ENCODE measurements at places on chromosomes 6 and 20. TPM values are rescaled to one million over a fixed set of nuclear protein-coding genes. Genes with fewer than 3 reads are reported as not detected.
A peak's percentile ranks its signal among the peaks of the same experiment; 100 is the strongest.

GRCh38 chr6:167800549-167800948, 26.2 kb upstream of the AFDN start:
- H3K4me3 ChIP-seq: no peak overlapping the region
- no peaks in the 10 kb centered on the region for H3K36me3 ChIP-seq
- H3K4me1 ChIP-seq: no peaks in the 10 kb centered on the region
- H3K27ac ChIP-seq: no peak overlapping the region
- DNase-seq: no peak
- no peaks in the 10 kb centered on the region for H3K27me3 ChIP-seq

GRCh38 chr6:57173056-57173885, 1.1 kb downstream of the BAG2 start:
- no peaks in the 10 kb centered on the region for H3K4me1 ChIP-seq
- H3K4me3 ChIP-seq: peak overlapping the region; percentile 94
- peak; percentile 34 for DNase-seq
- H3K27ac ChIP-seq: peak overlapping the region; percentile 28
- no peaks in the 10 kb centered on the region for H3K27me3 ChIP-seq
- H3K36me3 ChIP-seq: no peaks in the 10 kb centered on the region

DNA sequence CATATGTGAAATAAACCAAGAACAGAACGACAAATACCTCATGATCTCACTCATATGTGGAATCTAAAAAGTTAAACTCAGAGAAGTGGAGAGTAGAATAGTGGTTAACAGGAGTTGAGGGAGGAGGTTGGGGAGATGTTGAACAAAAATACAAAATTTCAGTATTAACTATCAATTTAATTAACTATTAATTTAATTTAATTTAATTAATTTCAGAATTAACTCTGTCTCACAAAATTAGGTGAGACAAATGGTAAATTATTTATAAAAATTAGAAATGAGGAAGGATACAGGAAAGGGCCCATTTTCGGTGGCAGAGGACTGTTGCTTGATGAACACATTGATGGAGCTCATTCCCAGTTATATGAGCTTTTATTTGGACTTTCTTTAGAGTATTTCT, 166.0 kb upstream of the FAM83B start:
- no peak for DNase-seq
- H3K36me3 ChIP-seq: no peaks in the 10 kb centered on the region
- no peaks in the 10 kb centered on the region for H3K27me3 ChIP-seq
- H3K27ac ChIP-seq: no peak overlapping the region
- H3K4me1 ChIP-seq: no peaks in the 10 kb centered on the region

- no peaks in the 10 kb centered on the region for H3K4me1 ChIP-seq
- H3K36me3 ChIP-seq: no peaks in the 10 kb centered on the region
- DNase-seq: peak; percentile 65
- no peak overlapping the region for H3K4me3 ChIP-seq
- no peak overlapping the region for H3K27ac ChIP-seq
These were observed 10.7 kb upstream of the ULBP3 start for GRCh38 chr6:150079604-150080003.

DNA sequence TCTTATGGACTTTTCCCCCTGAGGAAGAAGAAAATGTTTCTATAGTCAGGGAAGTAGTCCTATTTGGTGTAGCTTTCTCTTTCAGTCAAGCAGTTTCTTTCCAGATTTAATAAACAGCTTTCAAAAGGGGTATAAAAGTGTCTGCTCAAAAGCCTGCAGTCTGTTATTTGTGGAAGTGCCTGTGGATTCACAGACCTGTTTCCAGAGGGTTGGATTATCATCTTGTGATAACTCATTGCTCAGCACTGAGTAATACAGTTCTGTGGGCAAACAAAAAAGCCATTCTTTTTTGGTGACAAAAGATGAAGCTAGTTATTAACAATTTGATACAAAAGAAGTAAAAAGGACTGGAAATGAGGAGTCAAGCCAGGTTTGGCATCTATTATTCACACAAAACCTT, 358.2 kb upstream of the ID4 start:
- no peaks in the 10 kb centered on the region for H3K27me3 ChIP-seq
- no peak overlapping the region for H3K27ac ChIP-seq
- no peak overlapping the region for H3K4me3 ChIP-seq
- no peaks in the 10 kb centered on the region for H3K4me1 ChIP-seq
- no peak for DNase-seq

DNA sequence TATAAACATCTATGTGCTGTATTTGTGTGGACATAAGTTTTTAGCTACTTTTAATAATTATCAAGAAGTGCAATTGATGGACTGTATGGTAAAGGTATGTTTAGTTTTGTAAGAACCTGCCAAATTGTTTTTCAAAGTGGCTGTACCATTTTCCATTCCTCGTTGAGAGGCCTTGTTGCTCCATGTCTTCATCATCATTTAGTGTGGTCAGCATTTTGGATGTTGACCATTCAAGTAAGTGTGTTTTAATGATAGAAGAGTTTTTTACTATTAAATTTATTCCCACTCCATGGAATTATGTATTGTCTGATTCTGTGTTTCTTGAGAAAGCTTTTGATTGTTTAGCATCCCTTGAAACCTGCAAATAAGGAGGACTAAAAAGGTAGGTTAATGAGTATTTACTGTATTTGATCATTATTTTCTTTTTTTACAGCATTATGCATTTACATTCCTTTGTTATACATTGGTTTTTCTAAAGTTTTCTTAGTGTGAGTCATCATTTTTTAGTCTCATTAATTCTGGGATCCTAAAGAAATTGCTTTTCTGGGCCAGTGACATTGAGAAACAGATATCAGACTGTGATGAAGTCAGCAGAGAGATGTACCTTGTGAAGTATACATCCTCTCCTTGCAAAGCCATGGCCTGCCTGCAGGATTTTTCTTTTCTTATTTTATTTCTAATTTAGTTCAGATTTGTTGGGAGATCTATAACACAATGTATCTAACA, 312.8 kb upstream of the PTCHD4 start:
- no peaks in the 10 kb centered on the region for H3K27me3 ChIP-seq
- no peak overlapping the region for H3K27ac ChIP-seq
- DNase-seq: no peak
- no peak overlapping the region for H3K4me3 ChIP-seq
- no peaks in the 10 kb centered on the region for H3K4me1 ChIP-seq
- peaks cover 8% of the 10 kb centered on the region for H3K36me3 ChIP-seq

GRCh38 chr6:131678442-131678841, 22.8 kb downstream of the OR2A4 start:
- H3K4me1 ChIP-seq: no peaks in the 10 kb centered on the region
- no peak overlapping the region for H3K27ac ChIP-seq
- no peaks in the 10 kb centered on the region for H3K36me3 ChIP-seq
- DNase-seq: no peak

GRCh38 chr6:159525445-159526025, 167.5 kb downstream of the SOD2 start:
- no peaks in the 10 kb centered on the region for H3K27me3 ChIP-seq
- H3K27ac ChIP-seq: no peak overlapping the region
- no peak overlapping the region for H3K4me3 ChIP-seq
- H3K4me1 ChIP-seq: no peaks in the 10 kb centered on the region
- no peak for DNase-seq

- peaks cover 6% of the 10 kb centered on the region for H3K4me1 ChIP-seq
- no peaks in the 10 kb centered on the region for H3K27me3 ChIP-seq
- H3K36me3 ChIP-seq: peaks cover 14% of the 10 kb centered on the region
- no peak overlapping the region for H3K27ac ChIP-seq
- no peak overlapping the region for H3K4me3 ChIP-seq
These were observed 91.0 kb upstream of the ESR1 start for GRCh38 chr6:151716526-151716932.

- H3K4me1 ChIP-seq: peaks cover 4% of the 10 kb centered on the region
- DNase-seq: no peak
- no peaks in the 10 kb centered on the region for H3K27me3 ChIP-seq
- H3K4me3 ChIP-seq: peak overlapping the region; percentile 53
These were observed 183.2 kb downstream of the CARMIL1 start for GRCh38 chr6:25462235-25462897.

DNA sequence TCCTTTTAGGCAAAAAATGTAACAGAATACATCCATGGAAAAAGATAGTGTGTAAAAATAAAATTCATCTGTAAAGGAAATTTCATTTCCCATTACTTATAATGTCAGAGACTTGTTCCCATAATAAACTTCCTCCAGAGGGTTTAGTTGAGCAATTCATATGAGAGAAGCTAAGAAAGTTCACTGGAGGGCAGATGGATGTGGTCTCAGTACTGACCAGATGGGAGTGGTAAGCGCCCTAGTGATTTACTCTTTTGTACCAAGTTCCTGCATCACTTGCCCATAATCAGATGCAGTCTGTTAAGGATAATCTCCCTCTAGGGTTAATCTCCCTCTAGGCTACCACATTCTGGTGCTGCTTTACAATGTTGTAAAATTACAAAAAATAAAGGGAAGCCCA, 61.7 kb downstream of the ESF1 start:
- DNase-seq: no peak
- peaks cover 12% of the 10 kb centered on the region for H3K36me3 ChIP-seq
- no peak overlapping the region for H3K27ac ChIP-seq
- no peaks in the 10 kb centered on the region for H3K27me3 ChIP-seq

- H3K36me3 ChIP-seq: no peaks in the 10 kb centered on the region
- H3K27me3 ChIP-seq: no peaks in the 10 kb centered on the region
- no peak overlapping the region for H3K4me3 ChIP-seq
- H3K27ac ChIP-seq: no peak overlapping the region
These were observed 48.7 kb downstream of the NCOA7 start for GRCh38 chr6:125839471-125839870.

- DNase-seq: no peak
- H3K4me1 ChIP-seq: no peaks in the 10 kb centered on the region
- no peak overlapping the region for H3K4me3 ChIP-seq
- H3K36me3 ChIP-seq: peaks cover 17% of the 10 kb centered on the region
These were observed 220.2 kb downstream of the UST start for GRCh38 chr6:148967011-148967520.

DNA sequence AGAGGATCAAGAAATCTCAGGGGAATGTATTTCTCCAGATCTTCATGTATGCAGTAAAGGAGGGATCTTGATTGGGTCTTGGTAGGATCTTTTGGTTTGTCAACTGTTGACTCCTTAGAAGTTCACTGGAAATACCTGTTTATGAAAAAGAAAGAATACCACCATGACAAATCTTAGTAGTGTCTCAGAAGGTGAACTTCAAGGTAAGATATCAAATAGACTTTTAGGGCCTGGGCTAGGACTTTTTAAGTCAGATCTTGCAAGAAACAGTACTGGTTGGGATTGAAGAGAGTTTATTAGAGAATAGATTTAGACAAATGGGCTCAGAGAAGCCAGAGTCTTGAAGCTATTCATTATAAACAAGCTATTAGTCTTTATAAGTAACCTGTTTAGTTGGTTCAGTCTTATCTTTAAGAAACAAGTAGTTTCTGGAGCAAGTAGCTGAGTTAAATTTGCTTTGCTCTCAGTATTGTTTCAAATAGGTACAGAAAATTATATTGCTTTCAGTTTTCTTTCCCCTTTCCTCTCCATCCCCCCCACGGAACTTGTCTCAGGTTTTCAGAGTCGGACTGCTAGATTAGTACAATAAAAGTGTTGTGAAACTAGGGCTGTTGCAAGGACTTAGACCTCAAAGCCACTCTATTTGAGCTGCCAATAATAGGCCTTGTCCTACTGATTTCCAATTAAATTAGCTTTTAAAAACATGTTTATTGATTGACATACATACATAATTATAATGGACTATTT, 529.1 kb upstream of the CITED2 start:
- H3K27me3 ChIP-seq: no peaks in the 10 kb centered on the region
- DNase-seq: no peak
- H3K27ac ChIP-seq: no peak overlapping the region
- H3K36me3 ChIP-seq: peaks cover 13% of the 10 kb centered on the region

GRCh38 chr20:34880215-34880850, 3.9 kb downstream of the ACSS2 start:
- peaks cover 3% of the 10 kb centered on the region for H3K36me3 ChIP-seq
- peaks cover 2% of the 10 kb centered on the region for H3K4me1 ChIP-seq
- no peak overlapping the region for H3K27ac ChIP-seq
- H3K27me3 ChIP-seq: no peaks in the 10 kb centered on the region
- no peak for DNase-seq

DNA sequence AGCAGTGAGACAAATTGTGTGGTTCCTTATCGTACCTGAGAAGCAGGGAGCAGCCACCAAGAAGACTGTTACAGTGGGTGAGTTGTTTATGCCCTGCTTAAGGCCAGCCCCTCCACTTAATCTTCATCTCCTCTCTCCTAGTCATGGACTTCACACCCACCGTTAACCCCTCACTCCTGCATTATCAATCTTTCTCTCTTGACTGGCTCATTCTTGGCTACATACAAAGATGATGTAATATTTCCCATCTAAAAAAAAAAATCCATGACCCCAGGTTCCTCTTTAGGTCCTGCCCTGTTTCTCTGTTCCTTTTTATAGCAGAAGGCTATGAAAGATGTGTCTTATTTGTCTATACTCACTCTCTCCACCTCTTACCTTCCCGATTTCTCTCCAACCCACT, 72.4 kb downstream of the SHLD1 start:
- H3K4me3 ChIP-seq: peak overlapping the region; percentile 2
- no peaks in the 10 kb centered on the region for H3K36me3 ChIP-seq
- H3K27me3 ChIP-seq: no peaks in the 10 kb centered on the region
- DNase-seq: no peak

DNA sequence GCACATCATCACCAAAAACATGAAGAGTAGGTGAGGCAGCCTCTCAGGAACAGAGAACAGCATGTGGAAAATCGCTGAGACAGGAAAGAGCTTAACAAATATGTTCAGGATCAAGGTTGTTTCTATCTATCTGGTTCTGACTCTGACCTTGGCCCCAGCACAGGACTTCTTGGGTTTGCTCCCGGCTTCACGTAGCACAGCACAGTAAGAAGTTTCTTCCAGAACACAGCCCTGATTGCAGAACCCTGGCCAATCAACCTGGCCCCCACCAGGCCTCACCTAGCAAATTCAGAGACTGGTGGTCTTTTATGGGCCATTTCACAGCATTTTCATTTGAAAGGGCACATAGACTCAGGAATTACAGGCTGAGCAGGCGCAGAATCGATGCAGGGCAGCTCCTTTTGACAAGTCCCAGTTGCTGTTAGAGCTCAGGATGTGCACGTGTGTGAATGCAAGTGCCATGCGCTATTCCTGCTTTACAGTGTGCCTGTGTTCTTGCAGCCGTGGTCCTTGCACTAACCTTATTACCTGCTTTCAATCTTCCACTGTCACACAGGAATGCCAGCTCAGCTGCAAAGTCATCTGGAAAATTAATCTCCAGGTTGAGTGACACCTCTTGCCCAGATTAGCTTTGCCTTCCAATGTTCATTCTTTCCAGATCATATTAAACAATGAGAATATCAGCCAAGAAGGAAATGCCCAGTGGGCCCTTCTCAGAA, 100.5 kb upstream of the SLC2A12 start:
- no peak overlapping the region for H3K4me3 ChIP-seq
- no peaks in the 10 kb centered on the region for H3K27me3 ChIP-seq
- no peaks in the 10 kb centered on the region for H3K4me1 ChIP-seq
- DNase-seq: no peak

- no peak overlapping the region for H3K4me3 ChIP-seq
- DNase-seq: no peak
- H3K27me3 ChIP-seq: peaks cover 5% of the 10 kb centered on the region
- no peaks in the 10 kb centered on the region for H3K36me3 ChIP-seq
- no peaks in the 10 kb centered on the region for H3K4me1 ChIP-seq
These were observed 66.9 kb upstream of the BHLHE23 start for GRCh38 chr20:63073738-63074065.

- no peak overlapping the region for H3K4me3 ChIP-seq
- H3K36me3 ChIP-seq: no peaks in the 10 kb centered on the region
- H3K27me3 ChIP-seq: no peaks in the 10 kb centered on the region
- H3K27ac ChIP-seq: no peak overlapping the region
- no peak for DNase-seq
These were observed 63.4 kb upstream of the AFDN start for GRCh38 chr6:167763056-167763944.

Gene SLC22A2
- total RNA-seq: 0.86 TPM

Gene SUMO4
- 1.5 TPM for total RNA-seq

Gene PGC
- total RNA-seq: not detected

Gene KCNQ2
- total RNA-seq: 71.5 TPM

Gene LY86
- total RNA-seq: not detected

Gene C20orf144
- total RNA-seq: 0.26 TPM

Gene VWA7
- 2.5 TPM for total RNA-seq

Gene LRRC1
- 8.4 TPM for total RNA-seq

Gene PNPLA1
- total RNA-seq: not detected

Measured in H9 (cell line).